ENCODE measurements at places on chromosomes 13 and 19.

GRCh38 chr13:109301726-109302125, 484.7 kb downstream of the IRS2 start:
- DNase-seq = no peak

DNA sequence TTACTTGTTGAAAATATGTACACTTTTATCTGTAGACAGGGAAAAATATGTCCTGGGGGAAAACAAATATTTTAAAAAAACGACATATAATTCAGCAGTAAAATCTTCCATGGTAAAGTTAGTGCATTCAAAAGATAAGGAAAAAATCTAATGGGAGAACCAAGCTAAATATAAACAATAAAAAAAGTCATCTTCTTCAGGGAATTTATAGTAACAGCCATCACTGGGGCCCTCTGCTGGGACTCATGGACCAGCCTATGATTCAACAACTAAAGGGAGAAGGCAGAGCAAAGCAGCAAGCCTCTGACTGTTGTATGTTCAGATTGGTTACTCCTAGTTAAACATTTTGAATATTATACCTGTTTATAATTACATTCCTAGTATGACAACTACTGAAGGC, 93.0 kb downstream of the ITGBL1 start:
- no peak for DNase-seq

GRCh38 chr13:25778365-25778764, 273.5 kb downstream of the SHISA2 start:
- no peak for DNase-seq

GRCh38 chr19:55406826-55407549, 600 bp downstream of the UBE2S start:
- DNase-seq = no peak

- DNase-seq = no peak
Measured at GRCh38 chr13:71214821-71215220, 652.2 kb downstream of the DACH1 start.

All from stimulated activated CD4-positive, alpha-beta T cell treated with anti-CD3 and anti-CD28 coated beads, Interleukin-1b, Interleukin-23, amount 100 ng/mL, for 24 hours (primary cell).